EH (cell line): ENCODE measurements at places on chromosomes 3 and 15.
A peak's percentile ranks its signal among the peaks of the same experiment; 100 is the strongest.

DNA sequence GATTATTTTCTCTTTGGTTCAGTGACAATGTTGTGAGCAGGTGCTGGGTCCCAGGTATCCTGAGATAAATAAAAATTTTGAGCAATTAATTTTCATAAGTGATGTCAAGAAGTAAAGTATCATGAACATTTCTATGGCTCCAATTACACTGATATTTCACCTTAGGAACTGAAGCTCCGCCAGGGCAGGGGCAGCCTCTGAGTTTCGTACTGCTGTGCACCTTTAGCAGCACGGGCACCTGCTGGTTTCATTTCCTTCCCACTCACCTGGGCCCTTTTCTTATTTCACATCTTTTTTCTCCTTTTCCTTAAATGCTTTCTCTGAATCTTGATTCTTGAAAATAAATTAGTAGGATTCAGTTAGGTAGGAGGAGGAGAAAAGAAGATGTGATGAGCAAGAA, 1.2 kb upstream of the IL1RAP start:
- no peak for DNase-seq

DNA sequence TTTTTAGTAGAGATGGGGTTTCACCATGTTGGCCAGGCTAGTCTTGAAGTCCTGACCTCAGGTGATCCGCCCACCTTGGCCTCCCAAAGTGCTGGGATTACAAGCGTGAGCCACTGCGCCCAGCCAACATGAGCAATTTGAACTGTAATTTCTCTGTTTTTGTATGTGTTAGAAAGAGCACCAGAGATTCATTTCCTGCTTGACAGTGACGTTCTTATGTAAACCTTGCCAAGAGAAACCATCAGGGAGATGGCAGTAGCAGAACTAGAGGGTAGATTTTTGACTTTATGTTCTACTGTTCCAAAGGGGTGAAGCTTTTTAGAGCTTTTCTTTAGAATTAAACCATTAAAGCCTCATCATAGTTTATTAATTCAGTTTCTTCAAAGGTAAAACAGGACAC, 148.1 kb upstream of the UMPS start:
- no peak for DNase-seq

- peak; percentile 92 for DNase-seq
Measured at GRCh38 chr15:31434588-31435260, 108.1 kb downstream of the KLF13 start.

DNA sequence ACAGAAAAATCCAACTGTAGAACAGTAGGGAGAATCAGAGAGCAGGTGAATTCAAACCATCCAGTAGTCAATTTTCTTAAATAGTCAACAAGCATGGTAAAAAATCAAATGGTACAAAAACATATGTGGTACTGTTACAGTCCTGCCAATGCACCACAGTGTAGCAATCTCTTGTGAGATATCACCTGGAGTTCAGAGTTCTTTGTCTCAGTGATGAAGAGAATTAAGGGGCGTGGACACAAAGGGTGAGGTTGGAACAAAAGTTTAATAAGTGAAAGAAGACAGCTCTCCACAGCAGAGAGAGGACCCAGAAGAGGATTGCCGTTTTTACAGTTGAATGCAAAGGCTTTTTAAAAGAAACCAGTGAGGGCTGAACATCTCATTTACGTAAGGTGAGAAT, 113.2 kb downstream of the NEO1 start:
- DNase-seq: no peak

DNA sequence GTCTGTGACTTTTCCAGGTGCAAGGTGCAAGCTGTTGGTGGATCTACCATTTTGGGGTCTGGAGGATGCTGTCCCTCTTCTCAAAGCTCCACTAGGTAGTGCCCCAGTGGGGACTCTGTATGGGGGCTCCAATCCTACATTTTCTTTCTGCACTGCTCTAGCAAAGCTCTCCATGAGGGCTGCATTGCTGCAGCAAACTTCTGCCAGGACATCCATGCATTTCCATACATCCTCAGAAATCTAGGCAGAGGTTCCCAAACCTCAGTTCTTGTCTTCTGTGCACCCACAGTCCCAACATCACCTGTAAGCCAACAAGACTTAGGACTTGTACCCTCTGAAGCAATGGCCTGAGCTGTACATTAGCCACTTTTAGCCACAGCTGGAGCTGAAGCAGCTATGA, 694.5 kb upstream of the BCHE start:
- no peak for DNase-seq

- DNase-seq: no peak
Measured at GRCh38 chr15:75073197-75073596, 49.8 kb downstream of the PPCDC start.

- DNase-seq: no peak
Measured at GRCh38 chr15:61226361-61227256, 2.5 kb downstream of the RORA start.

DNA sequence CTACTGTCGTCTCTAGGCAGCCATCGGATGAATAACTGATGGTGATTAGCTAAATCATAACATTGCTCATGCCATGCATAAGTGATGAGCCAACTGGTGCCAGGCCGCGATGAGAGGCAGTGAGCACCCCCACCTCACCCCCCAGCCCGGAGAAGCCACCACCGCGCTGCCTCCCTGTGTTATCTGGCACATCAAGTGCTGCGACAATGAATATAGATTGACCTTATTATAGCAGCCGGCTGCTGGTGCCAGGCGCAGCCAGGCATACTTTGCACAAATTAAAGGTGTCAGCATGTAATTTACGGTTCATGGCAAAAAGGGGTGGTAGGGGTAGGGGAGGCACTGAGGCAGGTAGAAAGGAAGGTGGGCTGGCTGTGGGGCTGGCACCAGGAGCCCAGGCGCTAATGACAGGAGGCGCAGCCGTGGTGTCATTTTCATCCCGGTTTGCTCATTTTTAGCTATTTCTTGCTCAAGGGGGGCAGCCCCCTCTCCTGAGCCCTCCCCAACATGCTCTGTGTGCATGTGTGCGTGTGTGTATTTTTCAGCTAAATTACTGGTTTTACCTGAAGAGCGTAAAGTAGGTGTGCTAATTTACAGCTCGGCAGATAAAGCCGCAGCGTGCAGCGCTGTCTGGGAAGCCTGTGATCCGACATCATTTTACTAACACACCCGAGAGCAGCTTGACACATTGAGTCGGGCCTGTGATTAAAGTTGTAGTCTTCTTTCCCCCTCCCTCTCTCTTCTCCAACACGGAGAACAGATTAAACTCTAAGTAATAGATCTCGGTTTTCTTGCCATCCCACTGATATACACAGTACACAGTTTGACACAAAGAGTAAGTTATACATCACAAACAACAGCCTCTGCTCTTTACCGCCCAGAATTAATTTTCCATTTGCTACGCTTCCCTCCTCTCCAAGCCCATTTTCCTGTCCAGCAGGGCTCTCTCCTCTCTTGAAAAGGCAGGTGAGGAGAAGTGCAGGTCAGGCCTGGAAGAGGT, 212.3 kb downstream of the RPLP1 start:
- DNase-seq: no peak

DNA sequence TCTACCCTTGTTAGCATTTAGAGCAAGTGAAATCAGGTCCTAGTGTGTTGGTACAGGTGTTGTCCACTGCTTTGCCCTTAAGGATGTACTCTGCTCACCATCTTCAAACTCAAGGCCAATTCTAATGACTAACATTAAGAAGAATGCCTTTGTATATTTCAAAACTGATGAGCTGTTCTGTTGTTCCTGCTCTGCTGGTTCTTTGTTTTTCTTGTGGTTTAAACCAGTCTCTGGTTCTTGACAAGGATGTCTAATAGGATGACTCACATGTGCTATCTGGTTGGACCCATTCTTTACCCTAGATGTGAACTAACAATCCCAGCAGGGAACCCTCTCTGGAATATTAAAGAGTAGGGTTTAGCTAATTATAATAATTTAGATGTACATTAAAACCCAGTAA, 17.3 kb downstream of the ABHD5 start:
- peak; percentile 94 for DNase-seq

DNA sequence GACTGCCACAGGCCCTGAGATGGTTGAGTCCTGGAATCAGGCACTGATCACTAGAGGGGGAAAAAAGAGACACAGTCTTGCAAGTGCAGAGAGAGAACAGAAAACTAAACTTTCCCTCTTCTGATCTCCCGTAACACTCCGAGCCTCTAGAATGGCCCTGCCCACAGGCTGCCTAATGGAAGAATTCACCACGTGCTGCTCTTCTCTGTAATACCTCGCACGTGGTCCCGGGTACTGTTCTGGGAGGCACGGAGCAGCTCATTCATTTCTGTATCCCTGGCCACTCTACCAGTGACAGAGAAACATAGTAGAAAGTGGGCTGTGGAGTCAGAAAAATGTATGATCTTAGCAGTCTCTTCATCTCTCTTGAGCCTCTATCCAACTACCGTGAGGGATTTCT, 30.4 kb downstream of the VGLL4 start:
- no peak for DNase-seq

GRCh38 chr3:175226444-175226843, 367.3 kb downstream of the NAALADL2 start:
- DNase-seq: no peak

DNA sequence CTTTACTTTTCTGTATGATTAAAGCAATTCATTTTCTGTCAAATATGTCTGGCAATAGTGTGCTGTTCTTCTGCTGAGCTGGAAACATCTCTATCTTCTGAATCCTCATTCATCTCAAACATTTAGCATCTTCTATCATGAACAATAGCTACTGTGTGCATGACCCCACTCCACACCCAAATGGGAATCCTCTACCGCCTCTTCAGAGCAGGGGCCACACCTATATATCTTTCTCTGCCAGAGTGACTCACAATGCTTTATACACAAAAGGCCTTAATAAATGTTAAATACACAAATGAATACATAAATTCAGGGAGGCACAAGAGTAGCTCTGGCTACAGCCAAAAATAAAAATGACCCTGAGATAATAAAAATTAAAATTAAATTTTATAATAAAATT, 8.0 kb downstream of the ALDH1A2 start:
- no peak for DNase-seq

GRCh38 chr3:188567478-188568195, 413.7 kb downstream of the LPP start:
- peak; percentile 33 for DNase-seq

DNA sequence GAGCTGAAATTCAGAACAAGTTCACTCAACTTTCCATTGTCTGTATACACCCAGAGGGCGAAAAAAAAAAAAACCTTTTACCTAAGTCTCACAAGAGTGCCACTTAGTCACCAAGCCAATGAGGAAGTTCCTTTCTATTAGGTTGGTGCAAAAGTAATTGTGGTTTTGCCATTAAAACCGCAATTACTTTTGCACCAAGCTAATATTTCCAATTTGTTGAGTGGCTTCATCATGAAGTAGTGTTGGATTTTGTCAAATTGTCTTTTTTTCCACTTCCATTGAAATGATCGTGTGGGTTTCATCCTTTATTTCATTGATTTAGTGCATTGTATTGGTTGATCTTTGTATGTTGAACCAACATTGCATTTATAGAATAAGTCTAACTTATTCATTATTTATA, 253.9 kb downstream of the ZIC4 start:
- DNase-seq: no peak

- no peak for DNase-seq
Measured at GRCh38 chr3:126107957-126108675, 24.2 kb upstream of the SLC41A3 start.

GRCh38 chr15:42759093-42759492, 22.2 kb upstream of the CDAN1 start:
- no peak for DNase-seq

- DNase-seq: no peak
Measured at GRCh38 chr15:51126842-51127241, 32.1 kb upstream of the TNFAIP8L3 start.

DNA sequence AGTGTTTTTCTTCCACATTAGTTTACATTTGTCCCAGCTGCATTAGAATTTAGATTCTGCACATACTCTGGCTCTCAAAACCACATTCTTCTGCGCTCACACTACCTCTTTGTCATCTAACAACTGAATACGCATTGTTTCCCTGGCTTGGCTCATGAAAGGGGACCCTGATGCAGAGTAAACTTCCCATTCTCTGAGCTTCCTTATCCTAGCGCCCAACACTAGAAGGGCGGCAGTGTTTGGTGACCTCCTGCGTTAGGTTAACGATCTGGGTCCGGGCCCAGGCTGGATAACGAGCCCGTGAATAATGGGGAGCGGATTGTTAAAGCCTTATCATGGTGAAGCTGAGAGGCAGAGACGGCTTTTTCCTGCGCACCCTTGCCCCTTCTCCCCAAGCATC, 63.9 kb downstream of the ETV5 start:
- DNase-seq: no peak

GRCh38 chr15:87561641-87562040, 694.9 kb downstream of the NTRK3 start:
- DNase-seq: no peak

GRCh38 chr3:150081084-150081483, 110.4 kb upstream of the PFN2 start:
- DNase-seq: peak; percentile 77

GRCh38 chr3:179826247-179826637, 173.4 kb downstream of the USP13 start:
- no peak for DNase-seq
